NB4 (cell line): ENCODE measurements at places on chromosomes 5 and 9.

DNA sequence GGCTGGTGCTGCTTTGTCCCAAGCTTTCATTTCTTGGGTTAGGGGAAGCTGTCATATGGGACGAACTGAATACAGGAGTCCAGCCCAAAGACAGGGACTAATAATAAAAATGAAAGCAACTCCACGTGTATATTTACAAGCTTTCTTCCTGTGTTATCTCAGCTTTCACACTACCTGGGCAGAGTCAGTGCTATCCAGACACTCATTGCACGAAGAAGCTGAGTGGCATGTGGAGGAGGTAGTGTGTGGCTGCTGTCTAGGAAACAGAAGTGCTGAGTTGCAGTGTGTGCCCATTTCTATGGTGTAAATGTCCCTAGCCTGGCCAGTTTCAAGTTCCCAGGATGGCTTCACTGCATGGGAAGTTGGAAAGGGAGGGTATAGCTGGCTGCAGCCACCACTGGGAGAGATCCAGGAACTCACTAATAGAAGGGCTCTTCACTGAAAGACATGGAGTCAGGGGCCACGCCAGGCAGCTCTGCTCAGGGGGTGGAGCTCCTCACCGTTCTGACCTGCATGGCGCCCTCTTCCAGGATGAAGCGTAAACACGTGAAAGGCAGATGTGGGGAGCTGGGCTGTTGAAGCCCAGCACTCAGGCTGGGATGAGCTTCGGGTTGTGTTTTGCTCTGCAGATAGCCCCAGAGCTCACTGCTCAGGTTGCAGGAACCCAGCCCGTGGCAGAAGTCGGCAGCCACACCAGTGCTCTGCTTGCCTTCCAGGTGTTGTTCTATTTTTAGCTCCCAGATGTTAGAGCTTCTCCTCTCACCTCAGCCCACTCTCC, 116.9 kb downstream of the IRX2 start:
- DNase-seq, result no peak

DNA sequence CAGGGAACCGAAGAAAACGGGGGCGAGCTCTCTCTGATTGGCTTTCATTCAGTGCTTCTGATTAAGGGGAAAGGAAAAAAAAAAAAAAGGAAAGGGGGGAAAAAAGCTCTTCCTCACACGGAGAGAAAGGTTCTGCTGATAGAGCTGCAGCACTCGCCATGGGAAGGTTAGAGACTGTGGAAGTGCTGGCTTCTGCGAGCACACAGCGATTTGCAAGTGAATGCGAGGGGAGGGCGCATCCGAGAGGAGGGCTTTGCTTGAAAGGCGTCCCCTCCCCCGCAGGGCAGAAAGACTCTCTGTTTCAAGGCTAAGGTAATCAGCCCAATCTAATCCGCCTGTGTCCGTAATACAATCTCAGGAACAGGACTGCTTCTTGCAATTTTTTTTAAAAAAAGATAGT, at the start of gene CDH10:
Gene CDH10 (minus strand): TSS at position 218 of the 400 bp plus-strand sequence. CDS start 51,488 bp downstream, outside the sequence.
- DNase-seq, result no peak

DNA sequence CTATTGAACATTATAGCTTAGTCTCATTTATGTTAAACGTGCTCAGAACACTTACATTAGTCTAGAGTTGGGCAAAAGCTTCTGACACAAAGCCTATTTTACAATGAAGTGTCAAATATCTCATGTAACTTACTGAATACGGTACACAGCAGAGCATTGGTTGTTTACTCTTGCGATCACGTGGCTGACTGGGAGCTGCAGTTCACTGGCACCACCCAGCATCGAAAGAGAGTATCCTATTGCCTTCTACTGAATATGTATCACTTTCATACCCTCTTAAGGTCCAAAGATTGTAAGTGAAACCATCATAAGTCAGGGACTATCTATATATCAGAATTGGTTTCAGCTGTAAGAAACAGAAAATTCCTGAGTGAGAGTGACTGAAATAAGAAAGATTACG, 42.6 kb upstream of the OSMR start:
- no peak for DNase-seq

GRCh38 chr9:4465910-4466309, 24.4 kb upstream of the SLC1A1 start:
- DNase-seq, result no peak

DNA sequence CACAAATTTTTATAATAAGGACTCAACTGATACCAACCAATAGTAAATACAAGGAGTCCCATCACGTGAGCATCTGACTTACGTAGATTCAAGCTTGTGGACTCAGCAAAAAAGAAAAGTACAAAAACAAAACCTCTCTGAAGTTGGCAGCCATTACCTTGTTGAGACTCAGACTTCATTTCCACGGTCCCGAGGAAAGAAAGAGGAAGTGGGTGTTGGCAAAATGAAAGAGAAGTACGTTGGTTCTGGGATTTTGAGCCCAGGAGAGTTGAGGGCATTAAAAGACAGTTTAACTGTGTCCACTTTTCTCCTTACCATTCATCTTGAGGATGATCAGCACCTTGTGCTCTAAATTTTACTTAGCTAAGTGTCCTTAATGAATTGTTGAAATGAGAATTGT, 26.7 kb downstream of the NCBP1 start:
- peak; percentile 23 for DNase-seq

DNA sequence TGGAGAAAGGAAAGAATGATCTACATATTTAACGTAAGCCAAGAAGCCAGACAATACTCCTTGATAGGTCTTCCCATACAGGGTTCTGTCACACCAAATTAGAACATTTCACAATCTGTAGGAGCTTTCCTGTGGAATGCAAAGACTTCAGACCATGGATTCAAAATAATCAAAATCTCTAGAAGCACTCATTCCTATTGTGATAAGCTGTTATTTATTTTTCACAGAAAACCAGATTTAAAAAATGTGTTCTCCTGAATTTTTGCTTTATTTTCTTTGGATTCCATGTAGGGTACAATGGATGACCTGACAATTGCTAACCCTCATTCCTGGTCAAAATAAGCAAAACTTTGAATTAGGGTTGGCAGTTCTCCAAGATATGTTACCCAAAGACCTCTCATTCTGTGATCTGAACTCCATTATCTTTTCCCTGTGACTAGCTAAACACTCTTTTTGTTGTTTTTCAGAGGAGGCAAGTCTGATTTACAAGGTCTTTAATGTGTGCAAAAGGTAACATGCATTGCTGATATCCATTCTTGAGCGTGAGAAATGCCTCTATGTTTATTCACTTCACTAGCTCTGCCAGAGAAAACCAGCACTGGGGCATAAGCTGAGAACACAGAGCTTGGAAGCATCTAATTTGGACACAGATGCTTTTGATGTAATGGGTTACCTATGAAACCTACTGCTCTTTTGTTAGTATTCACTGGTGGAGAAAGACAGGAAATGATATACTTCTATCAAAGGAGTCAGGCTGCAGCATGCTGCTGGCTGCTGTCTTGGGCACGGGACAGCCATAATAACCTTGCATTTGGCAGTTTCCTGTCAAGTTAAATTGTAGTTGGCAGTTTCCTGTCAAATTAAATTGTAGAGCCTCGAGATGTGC, 31.4 kb downstream of the ACTBL2 start:
- no peak for DNase-seq

GRCh38 chr5:14948383-14948782, 76.8 kb upstream of the ANKH start:
- no peak for DNase-seq

DNA sequence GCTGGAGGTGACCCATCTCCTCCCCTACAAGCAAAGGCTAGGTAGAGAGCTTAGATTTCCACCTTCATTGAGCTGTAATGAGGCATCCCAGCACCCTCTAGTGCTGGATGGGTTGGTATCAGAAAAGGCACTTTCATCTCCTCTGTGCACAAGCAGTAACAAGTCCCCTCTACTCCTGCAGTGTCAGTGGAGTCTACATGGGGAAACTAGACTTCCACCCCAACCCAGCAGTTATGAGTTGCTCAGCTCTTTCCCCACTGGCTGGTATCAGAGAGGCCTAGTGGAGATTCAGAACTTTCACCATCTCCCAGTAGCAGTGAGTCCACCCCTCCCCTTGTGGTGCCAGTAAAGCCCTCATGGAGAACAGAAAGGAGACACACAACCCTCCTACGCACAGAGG, 17.9 kb downstream of the FCN1 start:
- DNase-seq, result no peak

DNA sequence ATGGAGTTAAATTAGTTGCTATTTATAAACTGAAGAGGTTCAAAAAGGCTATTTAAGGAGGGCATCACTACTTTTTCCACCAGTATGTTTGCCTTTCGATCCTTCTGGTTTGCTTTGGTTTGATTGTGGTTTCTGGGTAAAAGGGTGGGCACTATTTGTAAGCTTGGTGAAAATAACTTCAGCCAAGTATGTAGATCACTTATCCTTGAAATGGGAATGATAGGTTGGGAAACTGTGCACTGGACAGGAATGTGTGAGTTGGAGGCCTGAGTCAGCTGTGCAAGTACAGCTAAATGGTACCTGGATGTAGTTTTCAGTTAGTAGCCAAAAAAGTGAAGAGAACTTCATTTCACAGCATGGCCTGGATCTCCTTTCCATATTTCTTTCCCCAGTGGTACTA, 466.2 kb downstream of the ENC1 start:
- no peak for DNase-seq

DNA sequence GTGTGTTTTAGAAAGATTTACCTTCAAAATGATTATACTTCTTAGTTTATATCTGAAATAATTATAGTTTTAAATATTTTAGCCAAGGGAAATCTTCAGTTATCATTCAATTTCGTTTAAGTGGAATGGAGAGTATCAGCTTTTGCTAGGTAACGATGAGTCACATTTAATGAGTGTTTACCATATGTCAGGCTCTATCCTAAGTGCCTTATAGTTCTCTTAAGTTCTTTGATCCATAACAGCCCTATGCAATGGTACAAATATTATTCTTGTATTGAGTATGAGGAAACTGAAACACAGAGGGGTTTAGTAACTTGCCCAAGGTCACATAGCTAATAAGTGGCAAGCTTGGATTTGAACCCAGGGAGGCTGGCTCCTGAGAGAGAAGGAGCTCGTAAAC, 37.5 kb upstream of the SHB start:
- DNase-seq, result no peak

- DNase-seq, result no peak
Observed at GRCh38 chr9:79812099-79812498, 240.3 kb downstream of the TLE4 start.

DNA sequence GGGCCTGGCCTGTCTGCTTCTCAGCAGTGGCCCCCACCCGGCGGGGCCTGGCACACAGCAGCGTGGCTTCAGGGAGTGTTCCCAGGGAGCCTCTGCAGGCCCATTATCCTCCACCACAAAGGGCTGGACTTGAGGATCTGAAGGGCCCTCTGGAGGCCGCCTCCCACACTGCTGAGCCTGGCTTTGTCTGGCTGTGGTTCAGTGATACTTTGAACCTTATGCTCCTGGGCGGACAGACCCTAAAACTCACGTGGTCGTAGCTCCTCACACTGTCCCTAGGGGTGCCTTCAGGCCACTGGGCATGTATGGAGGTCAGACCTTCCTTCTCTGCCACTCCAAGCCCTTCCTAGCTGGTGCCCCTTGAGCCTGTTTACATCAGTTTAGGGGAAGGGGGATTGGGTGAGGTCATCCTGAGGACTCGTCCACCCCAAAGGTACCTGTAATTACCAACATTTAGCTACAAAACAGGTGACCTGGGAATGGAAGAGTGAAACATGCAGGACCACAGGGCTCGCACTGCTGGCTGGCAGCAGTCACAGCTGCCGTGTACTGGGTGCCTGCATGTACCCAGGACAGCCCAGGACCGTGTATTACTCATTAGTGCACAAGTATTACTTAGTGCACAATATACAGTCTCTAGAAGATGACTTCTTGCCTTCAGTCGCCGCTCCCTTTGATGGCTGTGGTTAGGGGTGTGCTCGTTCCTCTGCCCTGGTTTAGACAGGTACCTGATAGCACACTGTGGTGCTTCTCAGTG, 8.5 kb downstream of the GRHPR start:
- DNase-seq, result peak; percentile 40

DNA sequence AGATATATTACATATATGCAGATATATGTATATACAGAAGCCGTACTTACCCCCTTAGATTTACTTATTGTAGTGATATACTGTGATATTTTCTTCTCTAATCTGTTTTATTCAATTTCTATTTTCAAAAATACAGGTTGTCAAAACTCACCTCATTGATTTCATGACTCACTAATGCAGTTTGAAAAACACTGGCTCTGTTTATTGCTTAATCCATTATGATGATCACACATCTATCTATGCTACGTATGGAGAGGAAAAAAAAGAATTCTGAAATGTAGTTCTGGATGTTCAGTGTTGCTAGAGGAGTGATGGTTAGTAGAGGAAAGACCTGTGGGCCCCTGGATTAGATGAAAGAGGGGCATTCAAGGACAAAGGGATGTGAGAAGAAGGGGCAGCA, 121.0 kb upstream of the RPS23 start:
- no peak for DNase-seq

DNA sequence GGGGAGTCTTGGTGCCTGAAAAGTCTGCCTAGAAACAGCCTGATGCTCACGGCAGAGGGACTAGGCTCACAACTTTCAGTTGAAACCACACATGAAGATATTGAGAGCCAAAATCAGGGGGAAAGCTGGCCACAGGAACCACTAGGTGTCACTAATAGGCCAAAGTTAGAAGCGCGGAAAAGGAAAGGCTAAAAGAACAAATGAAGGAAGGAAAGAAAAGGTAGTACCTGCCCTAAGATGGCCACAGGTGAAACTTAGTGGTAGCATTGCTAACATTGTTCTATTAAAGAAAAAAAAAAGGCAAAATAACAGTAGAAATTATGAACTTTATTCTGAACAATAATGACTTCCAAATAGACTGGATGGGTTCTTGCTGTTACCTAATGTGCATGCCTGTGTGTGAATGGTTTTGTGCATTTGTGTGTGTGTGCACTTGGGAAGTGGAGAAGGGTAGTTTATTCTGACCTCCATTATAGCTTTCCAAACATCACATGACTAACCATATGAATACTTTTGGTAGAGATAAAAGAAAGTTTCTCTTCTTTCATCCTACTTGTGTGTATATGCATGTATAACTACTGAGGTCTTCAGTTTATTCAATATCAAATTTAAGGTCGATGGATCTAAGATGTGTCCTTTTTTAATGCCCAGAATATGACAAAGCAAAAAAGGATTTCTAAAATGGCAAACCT, 2.1 kb upstream of the RFESD start:
- peak; percentile 71 for DNase-seq

DNA sequence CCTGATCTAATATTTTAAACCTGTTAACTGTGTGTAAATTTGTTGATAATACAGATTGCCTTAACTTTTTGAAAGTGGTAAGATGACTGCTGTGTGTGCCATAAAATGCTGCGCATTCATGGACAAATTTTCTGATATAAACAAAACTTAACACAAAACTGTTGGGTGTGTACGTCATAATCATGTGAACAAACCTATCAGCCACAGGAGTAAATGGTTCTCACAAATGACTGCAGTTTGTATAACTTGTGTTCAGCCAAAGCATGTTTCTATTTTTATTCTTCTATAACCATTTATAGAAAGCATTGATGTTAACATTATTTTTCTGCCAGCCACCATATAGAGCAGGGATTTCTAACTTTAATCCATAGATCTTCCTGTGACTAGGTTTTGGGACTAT, 21.5 kb downstream of the CAMK4 start:
- DNase-seq, result no peak
